Stimulated activated CD8-positive, alpha-beta memory T cell treated with anti-CD3 and anti-CD28 coated beads, Interleukin-12 subunit alpha, Interleukin-12 subunit beta, amount 100 ng/mL, for 4 hours (primary cell): ENCODE measurements at places on chromosomes 11 and 22.

GRCh38 chr11:44347538-44347937, 37.6 kb upstream of the ALX4 start:
- no peak for DNase-seq

- DNase-seq: no peak
These were observed 2.1 kb downstream of the NECTIN1 start for GRCh38 chr11:119726585-119727522.

DNA sequence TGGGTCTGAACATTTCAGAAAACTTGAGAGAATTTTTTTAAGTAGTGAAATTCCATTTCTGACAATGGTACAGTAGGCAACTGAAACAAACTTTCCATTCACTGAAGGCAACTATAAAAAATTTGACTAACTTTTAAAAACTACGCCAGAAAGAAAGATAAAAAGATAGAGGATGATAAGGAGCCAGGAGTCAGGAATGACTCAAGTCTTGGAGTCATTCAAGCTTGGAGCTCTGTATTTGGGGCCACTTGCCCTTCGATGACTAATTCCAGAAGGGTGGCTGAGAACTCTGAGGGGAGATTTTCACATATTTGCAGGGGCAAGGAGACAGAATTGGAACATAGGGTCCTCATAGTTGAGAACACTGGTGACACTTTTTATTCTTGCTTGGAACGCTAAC, 1083.2 kb upstream of the CNTN5 start:
- DNase-seq: no peak

DNA sequence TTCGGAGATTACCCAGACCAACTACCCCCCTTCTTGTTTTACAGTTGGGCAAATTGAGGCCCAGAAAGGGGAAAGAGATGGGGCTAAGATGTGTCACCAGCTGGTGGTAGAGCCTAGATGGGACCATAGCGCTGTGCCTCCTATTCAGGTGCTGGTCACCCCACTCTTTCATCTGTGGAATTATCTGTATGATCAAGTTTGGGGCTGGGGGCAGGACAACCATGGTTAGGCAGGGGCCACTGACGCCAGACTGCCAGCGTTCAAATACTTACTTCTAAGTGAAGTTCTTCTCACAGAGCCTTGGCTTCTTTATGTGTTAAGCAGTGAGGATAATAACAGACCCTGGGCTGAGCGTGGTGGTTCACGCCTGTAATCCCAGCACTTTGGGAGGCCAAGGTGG, 55.9 kb downstream of the IGLL1 start:
- no peak for DNase-seq

GRCh38 chr11:43952401-43953342, 10.2 kb downstream of the C11orf96 start:
- DNase-seq: no peak

DNA sequence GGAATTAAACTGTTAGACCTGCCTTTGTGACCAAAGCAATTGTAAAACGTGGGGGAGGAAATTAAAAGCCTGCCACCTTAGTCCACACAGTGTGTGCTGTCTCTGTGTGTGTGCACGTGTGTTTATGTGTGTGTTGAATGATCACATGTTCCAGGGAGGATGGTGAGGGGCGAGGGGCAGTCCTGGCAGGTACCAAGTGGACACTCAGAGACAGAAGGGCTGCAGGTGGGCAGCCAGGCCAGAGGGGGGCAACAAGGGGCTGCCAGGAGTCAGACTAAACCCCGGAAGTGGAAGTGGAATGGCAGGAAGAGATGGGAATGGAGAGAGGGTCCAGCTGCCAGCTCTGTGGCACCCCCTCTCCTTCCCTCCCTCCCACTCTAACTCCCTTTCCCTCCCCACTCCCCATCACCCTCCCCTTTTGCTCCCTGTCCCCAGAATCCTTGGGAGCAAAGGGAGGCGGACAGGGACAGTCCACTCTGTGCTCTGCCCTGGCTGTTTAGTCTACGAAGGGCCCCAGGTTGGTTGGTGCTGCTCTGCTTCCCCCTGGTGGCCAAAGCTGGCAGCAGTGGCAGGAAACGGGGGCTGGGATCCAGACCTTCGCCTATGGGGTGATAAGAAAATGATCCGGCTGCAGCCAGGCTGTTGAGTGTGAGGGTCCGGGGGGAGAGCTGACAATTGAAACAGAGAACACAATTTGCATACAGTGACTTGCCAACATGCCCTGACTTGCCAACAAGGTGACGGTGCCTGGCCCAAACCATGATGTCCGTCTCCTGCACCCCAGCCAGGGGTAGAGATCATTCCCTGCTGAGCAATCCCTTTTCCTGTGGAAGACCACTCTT, 24.4 kb downstream of the P2RY2 start:
- DNase-seq: peak; percentile 49

DNA sequence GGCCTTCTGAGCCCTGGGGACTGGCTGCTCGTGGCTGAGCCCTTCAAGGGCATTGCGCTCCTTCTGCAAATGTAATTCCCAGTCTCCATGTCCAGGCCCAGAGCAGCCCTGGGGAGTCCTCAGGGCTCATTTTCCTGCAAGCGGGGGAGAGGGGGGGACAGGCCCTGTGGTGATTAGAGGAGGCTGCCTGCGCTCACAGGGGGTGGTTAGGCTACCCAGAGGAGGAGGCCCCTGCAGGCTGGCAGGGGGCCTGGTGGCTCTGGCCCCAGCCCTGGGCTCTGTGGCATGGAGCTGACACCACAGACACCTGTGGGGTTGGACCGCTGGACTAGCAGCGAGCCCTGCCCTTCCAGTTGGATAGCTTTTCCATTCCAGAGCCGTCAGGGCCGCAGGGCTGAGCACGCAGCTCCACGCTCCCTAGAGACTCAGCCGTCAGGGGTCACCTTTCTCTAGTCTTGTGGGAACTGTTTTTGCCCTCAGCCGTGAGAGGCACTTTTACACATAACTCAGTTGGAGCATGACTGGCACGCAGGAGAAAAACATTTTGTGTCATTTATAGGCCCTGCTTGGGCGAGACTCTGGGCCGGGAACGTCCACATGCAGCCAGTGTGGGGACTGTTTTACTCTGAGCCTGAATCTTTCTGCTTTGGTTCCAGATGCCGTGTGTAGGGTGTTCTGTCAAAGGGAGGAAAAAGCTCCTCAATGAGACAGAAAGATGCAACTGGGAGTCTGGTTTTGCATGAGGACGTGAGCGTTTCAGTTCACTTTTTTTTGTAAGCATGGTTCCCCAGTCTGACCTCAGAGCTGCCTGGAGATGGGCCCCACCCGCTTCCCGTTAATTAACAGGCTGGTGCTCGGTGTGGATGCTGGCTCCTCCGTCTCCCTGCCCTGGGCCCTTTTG, 58.1 kb downstream of the LRP5 start:
- DNase-seq: no peak

DNA sequence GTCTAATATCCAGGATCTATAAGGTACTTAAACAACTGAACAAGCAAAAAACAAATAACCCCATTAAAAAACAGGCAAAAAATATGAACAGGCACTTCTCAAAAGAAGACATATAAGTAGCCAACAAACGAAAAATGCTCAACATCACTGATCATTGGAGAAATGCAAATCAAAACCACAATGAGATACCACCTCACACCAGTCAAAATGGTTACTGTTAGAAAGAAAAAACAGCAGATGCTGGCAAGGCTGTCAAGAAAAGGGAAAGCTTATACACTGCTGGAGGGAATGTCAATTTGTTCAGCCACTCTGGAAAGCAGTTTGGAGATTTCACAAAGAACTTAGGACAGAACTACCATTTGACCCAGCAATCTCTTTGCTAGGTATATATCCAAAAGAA, 30.6 kb upstream of the NOX4 start:
- DNase-seq: no peak

DNA sequence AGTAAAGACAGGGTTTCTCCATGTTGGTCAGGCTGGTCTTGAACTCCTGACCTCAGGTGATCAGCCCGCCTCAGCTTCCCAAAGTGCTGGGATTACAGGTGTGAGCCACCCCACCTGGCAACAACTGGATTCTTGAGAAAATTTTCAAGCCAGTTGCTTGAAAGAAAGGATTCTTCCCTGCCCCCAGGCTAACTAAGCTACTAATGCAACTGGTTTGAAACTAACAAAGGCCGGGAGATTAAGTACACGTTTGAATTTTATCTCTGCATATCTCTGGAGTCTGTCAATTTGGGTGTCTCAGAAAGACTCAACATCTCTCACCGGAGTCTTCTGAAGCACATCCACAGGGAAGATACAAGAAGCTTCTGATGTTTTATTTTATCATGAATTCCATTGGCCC, 10.7 kb upstream of the ETS1 start:
- DNase-seq: no peak

GRCh38 chr11:78876676-78877075, 302.0 kb upstream of the NARS2 start:
- no peak for DNase-seq

DNA sequence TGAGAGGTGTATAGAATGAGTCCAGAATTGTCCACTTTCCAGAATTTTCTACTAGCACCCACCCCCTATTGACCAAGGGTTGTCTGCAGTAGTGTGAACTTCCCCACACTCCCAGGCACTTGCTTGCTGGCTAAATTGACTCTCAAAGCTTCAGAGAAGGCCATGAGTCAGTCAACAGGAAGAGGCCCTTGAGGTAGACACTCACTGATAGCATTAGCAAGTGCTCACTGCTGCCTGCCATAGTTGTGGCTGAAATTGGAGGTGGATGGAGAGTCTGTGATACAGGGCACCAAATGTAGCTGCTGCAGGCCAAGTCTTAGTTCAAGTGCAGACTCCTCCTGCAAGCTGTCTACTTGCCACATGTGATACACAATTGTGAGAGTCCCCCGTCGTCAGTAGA, 156.8 kb downstream of the SPON1 start:
- no peak for DNase-seq

DNA sequence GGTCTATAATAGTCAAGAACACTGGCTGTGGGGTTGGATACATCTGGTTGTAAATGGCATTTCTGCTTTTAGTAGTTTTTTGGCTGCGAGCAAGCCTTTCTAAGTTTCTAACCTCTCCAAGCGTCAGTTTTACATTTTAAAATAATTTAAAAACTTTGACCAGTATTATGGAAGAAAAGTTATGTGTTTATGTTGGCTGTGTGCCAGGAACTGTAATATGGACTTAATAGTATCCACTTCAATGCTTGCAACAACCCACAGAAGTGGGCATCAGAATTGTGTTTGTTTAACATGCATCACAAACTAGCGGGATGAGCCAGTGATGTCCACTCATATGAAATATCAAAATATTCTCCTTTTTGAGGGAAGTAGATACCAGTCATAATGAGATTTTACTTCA, 844.2 kb downstream of the JRKL start:
- DNase-seq: no peak

- no peak for DNase-seq
These were observed 16.2 kb downstream of the BAD start for GRCh38 chr11:64268025-64268892.

GRCh38 chr22:26169315-26170111, at the start of gene SEZ6L:
Gene SEZ6L, plus strand, starts transcription at chr22:26169462. Its CDS starts 208 bp downstream, at chr22:26169670.
- no peak for DNase-seq

DNA sequence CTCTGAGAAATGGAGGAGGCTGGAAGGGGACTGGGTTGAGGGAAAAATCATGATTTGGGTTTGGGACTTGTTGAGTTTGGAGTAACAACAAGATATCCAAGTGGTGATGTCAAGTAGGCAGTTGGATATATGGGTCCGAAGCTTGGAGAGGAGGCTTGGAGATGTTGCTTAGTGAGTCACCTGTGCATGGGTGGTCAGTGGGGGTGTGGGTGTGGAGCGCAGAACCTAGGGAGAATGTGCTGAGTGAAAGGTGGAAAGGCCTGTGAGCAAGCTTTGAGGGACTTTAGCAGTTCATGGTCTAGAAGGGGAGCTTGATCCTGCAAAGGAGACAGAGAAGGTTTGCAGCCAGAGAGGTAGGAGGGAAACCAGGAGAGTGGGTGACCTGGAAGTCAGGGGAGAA, 38.2 kb downstream of the PRDM11 start:
- no peak for DNase-seq

DNA sequence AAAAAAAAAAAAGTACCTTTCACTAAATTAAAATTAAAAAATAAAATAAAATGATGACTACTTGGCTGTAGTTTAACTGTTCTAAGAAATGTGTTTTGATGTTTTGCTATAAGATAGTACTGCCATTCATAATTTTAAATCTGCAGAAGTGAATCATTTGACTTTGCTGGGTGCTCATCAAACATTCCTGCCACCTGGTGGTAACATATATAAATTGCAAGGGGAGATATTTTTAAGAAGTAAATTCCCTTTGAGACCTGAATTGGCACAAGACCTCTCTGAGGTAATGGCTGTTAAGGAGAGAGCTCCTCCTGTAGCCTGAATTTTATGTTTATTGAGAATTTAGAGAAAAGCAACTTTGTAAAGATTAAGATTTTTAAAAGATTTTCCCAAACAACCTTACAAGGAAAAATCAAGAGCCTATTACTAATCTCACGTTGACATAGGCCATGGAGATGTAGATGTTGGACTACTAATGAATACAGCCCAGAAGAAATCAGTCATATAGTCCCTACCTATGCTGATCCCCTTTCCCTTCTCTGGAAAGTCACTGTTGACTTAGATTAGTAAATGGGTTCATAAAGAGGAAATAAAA, 11.9 kb upstream of the NARS2 start:
- no peak for DNase-seq

- DNase-seq: no peak
These were observed 50.5 kb upstream of the PARVG start for GRCh38 chr22:44130076-44130711.

- DNase-seq: no peak
These were observed 344.9 kb downstream of the DYNC2H1 start for GRCh38 chr11:103453915-103454709.

DNA sequence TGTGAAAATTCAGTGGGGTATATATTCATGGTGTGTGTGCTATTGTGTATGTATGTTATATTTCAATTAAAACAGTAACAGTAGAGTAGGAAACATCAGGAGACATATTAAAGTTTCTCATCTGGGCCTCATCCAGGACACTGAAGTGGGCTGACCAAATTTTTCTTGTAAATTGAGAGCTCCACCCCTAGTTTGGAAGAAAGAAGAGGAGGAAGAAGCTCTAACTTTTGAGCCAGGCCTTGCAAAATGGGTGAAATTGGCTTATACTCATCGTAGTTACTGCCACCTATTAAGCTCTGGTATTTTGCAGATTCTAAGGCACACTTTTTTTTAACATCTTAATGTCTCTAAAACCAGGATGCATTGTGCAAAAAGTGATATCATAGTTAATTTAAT, 33.7 kb downstream of the TSPAN18 start:
- DNase-seq: no peak

DNA sequence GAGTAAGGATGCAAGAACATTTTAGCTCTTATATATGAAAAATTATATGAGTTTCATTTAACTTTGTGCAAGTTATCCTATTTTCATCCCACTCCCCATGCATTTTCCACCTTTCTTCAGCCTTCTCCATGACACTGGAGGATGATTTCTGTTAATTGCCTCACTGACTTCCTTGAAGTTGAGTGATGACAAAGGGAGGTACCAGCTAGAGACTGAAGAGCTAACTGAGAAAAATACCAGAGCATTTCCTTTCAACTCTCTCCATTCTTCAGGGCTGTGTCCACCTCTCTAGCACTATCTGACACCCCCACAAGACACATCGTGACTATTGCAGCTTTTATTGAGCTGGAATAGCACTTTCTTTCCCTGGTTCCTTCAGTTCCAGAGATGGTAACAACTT, 711.6 kb upstream of the LRRC4C start:
- no peak for DNase-seq

- no peak for DNase-seq
These were observed 68.7 kb downstream of the DDX10 start for GRCh38 chr11:108733479-108734116.
